ENCODE measurements at places on chromosomes 12 and 14.

DNA sequence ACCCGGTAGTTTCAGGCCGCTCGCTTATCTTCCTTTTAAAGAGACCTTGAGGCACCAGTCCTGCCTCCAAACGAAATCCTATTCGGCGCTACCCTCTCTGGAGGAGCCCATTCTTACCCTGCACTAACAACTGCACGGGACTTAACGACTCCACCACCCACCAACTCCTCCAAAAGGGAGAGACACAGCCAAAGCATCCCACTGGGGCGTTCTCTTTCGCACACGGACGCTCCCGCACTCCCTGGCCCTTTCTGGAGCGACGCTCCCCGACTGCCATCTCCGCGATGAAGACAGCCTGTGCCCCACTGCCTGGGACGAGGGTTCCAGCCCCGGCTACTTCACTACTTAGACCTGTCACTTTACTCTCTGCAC lies 650 bp downstream of the GALC start:
- DNase-seq, result no peak

- DNase-seq, result no peak
These were observed 21.0 kb downstream of the ALX1 start for GRCh38 chr12:85301051-85301450.

GRCh38 chr14:99734406-99735051 lies 50.4 kb downstream of the CYP46A1 start:
- no peak for DNase-seq

DNA sequence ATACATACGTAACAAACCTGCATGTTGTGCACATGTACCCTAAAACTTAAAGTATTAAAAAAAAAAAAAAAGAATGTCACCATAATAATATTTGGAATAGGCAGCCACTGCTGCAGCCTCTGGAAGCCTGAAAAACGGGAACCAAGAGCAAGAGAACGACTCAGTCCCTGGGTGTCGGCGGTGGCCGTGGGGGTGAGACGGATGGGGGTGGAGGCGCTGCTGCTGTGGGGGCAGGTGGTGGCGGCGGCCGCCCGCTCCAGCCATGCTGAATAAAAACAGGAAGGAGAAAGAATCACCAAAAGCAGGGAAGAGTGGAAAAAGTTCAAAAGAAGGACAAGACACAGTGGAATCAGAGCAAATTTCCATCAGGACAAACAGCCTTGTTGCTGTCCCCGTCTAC lies 46.9 kb downstream of the ZFYVE21 start:
- no peak for DNase-seq

DNA sequence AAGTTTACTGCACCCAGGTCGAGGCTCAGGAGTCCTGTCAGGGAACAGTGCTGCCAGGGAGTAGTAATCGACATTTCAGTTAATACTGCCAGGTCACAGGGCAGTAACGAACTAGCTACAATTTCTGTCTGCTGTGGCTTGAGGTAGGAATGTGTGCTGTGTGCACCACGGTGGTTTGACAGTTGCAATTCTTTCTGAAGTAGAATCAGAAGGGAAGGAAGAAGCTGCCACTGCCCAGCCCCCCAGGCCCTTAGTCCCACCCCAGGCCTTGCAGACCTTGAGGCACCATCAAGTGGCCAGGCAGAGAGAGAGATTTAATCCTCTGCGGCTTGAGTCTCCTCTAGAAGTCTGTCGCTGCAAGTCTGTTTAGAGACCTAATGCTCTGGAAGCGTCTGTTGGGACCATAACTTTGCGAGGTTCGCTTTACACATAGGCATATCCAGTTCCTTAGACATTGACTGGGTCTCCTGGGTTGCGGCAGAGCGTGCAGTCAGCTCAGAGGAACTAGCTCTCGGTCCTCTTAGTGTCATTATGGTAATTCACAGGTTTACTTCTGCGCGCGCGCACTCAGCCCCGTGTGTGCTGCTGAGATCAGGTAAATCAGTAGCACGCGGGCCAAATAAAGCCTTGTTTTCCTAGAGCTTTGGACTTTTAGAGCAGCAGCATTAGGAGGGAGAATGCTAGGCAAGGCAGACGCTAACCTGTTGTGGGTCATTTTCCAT lies 9.8 kb downstream of the NKX2-1 start:
- DNase-seq, result no peak

DNA sequence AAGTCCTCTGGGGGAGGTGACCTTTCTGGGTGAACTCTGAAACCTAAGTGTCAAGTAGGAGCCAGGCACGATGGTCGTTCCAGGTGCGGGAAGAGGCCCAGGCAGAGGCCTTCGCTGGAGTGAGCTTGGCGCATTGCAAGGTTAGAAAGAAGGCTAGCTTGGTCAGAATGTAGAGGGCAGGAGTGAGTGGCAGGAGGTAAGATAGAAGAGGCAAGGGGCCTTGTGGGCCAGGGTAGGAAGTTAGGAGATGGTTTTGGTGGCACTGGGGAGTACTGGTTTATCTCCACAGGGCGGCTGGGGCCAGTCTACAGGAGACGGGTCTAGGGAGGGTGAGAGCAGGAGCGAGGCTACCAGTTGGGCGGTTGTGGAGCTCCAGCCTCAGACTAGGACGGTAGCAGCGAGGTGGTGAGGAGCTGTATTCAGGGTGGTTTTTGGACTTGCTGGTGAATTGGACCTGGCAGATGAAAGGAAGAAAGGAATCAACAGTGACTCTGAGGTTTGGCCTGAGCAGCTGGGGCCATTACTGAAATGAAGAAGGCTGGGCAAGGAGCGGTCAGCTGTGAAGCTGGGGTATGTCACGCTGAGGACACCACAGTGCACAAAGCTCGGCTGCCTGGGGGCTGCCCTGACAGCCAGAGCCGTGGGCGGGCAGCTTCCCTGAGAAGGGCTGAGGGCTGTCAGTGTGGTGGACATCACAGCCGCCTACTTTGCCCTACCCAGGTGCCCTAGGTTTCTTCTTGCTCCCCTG lies 9.0 kb downstream of the MLXIP start:
- no peak for DNase-seq

GRCh38 chr12:52945389-52946232 lies 3.3 kb upstream of the KRT18 start:
- DNase-seq, result no peak

GRCh38 chr12:119835068-119835467 lies 42.1 kb downstream of the CIT start:
- DNase-seq, result no peak

DNA sequence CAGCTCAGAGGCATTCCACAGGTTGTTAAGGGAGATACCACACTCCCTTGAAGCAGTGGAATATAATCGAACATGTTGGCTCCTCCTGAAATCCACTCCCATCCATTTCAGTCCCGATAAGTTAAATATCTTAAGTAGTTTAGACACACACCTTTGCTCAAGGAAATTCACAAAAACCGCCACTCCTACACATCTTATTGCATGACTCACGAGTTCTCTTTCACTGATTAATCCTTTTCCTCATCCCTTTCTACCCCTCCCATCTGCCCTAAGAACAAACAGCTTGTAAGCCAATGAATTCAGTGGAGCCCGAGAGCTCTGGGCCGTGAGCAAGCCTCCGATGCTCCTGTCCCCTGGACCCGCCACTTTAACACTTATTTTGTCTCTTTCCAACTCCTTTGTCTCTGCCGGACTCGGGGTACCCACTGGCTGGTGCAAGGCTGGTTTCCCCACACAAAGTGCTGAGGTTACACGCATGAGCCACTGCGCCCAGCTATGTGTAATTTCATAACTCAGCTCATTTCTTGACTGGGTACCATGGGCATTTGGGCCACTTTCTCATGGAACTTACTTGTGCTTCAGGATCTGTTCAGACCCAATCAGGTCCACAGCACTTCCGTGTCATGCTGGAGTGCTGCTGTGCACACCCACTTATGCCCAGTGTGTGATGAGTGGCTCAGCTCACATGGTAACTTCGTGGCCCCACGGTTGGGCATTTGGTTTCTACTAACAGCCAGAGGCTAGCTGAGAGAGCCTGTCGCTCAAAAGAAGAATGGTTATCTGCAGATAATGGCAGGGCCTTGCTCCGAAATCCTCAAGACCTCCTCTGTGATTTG lies 171.8 kb upstream of the ALG10B start:
- no peak for DNase-seq

DNA sequence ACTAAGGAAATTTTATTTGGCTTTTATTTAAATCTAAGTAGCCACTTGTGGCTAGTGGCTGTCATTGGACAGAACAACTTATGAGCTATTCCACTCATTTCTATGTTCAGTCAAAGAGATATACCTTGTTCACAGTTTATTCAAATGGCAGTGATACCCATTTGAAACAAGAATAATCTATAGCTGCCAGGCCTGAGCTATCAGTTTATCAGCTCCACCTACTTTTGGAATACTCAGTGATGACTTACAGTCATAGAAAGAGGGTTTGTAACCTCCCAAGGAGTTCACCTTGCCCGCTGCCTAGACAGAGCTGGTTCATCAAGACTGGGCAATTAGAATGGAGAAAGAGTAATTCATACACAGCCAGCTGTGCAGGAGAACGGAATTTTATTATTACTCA lies 4.5 kb upstream of the ABHD4 start:
- DNase-seq, result no peak

GRCh38 chr12:78290606-78291345 lies 460.1 kb downstream of the NAV3 start:
- no peak for DNase-seq

GRCh38 chr12:8956772-8957171 lies 7.3 kb upstream of the M6PR start:
- no peak for DNase-seq

- DNase-seq, result no peak
These were observed 3.8 kb downstream of the DIO3 start for GRCh38 chr14:101564819-101565698.

- no peak for DNase-seq
These were observed 6.2 kb upstream of the VDR start for GRCh38 chr12:47910981-47911380.

- DNase-seq, result no peak
These were observed 96.1 kb downstream of the CCDC91 start for GRCh38 chr12:28286352-28286751.

DNA sequence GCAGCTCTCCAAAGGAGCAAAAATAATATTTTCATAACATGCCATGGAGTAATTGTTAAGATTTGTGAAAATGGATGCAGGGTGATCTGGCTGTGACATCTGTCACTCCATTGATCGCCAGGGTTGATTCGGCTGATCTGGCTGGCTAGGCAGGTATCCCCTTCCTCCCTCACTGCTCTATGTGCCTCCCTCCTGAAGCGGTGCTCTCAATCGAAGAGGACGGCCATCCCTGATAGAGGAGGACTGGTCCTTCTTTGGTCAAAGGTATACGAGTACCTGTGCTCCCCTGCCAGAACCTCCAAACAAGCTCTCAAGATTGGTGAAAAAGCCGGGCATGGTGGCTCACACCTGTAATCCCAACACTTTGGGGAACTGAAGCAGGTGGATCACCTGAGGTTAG lies 47.9 kb downstream of the VCPKMT start:
- DNase-seq, result no peak

- DNase-seq, result no peak
These were observed 66.6 kb upstream of the FBRSL1 start for GRCh38 chr12:132423251-132423819.

DNA sequence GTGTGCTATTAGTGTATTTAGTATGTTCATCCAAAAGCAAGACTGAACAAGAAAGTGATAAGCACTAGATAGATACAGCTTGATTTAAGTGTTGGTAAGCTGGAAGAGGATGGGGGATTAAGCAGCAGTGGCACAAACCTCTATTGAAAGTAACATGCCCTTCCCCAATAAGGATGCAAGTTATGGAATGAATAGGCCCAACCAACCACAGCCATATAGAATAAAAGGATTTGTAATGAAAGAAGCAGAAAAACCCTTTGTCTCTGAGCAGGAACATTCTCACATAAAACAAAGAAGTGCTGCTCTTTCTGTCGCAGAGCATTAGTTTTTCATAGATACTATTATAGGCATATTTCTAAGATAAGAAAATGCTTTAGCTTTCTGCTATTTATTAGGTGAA lies 310.7 kb downstream of the IPO8 start:
- DNase-seq, result no peak

DNA sequence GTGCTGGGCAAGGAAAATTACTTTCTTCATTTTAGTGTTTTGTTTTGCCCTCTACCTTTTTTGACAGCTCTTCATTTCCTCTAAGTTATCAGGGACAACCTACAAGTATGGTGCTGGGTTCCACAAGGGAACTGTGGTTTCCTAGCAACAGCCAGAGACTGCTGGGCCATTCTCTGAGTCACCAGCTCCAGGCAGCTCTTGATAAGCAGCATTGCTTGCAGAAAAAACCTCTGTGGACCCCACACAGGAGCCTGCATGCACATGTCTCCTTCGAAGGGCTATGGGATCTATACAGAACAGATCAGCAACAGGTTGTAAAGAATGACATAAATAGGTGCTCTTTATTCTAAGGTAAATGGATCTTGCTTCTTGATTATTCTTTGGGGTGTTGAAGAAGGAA lies 81.0 kb upstream of the CCDC196 start:
- DNase-seq, result no peak

DNA sequence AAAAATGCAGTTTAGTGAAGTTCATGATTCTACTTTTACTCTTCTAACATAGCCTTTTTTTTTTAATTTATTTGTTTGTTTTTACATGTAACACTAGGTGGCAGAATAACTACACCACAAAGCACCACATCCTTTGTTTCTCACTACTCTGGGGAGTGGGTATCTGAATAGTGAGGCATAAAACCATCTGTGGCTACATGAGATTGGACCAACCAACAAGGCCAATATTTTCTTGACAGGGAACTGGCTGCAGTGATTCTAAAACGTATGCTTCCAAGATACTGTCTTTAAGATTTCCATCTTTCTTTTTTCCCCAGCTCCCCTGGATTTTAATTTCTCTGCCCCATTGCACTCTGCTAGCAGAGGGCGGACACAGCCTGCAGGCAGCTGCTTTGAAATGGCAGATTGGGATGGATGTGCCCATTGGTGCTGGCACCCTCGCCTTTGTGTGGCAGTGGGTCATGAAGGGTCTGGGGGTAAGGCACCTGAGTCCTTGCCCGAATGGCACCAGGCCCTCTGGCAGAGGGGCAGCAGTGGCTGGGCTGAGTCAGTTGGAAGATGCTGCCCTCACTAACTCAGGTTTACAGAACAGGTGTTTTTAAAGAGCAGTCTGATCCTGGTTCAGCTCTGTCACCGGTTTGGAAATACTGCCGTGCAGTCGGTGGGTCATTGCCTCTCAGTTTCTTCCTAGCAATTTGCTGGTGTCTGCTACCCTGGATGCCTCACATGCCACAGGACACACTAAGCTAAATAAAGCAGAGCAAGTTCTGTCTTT lies 429.1 kb downstream of the RAD51B start:
- no peak for DNase-seq

DNA sequence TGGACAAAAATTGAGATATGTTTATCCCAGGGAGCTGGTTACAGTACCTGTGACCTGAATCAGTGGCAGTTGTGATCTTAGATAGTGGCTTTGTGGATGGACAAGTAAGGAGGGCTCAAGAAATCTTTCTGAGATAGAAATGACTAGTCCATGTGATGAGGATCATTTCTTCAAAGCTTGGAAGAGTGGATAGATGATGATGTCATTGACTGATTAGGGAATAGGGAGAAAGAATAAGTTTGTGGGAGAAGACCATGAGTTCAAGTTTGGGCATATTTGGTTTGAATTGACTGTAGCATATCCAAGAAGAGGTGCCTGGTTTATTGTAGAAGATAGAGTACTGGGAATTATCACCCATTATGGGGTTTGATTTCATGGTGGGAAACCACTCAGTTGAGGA lies 336.7 kb upstream of the PRICKLE1 start:
- no peak for DNase-seq
